Thoracic aorta (tissue), 2 donors: ENCODE measurements at places on chromosomes 13 and 19.

- H3K27me3 ChIP-seq: no peaks in the 10 kb centered on the region
- no peak for DNase-seq
- H3K4me3 ChIP-seq: no peak overlapping the region
- H3K36me3 ChIP-seq: no peaks in the 10 kb centered on the region
Observed at GRCh38 chr13:105788530-105788929, 746.9 kb downstream of the EFNB2 start.

DNA sequence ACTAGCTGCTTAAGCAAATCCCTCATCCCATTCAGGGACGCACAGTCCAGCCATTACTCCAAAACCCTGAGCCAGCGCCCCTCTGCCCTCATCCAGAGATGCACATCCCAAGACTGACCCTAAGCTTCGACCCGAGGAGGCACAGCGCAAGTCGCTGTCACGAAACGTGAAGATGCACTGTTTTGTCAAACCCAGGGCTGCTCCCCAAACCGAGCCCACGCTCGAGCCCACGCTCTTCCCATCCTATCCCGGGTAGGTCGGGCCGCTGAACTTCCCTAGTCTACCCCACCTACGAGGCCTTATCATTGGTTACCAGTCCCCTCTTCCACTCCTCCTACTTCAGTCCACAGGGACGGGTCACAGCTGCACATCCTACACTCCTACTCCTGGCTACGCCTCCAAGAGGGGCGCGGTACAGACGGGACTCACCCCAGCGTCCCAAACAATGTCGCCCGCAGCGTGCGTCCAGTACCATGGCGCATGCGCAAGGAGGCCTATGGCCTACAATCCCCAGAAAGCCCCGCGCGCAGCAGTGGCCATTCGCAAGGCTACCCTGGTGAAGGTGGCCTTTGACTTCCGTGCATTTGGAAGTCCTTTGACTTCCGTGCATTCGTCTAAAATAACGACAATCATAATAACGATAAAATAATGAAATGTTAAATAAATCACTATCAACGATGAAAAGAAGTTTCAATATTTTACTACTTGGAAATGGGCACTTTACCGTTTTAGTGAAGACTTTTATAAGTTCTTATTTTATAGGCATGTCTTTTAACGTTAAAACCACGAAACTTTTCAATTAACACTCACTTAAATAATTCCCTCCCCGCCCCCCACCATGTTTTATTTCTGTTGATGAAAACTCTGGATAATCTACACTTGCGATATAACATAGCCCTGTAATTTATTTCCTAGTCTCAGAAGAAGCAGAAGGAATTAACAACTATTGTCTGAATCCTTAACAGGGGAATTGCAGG, at the start of gene ZNF285:
ZNF285 (minus strand) TSS at position 470 of the 977 bp plus-strand sequence. CDS start 4,395 bp downstream, outside the sequence.
- no peak within 1 kb of the TSS for H3K27ac ChIP-seq
- peak; percentile 52 for DNase-seq
- H3K4me3 ChIP-seq: peak within 1 kb of the TSS; percentile 75
- no peaks in the 10 kb centered on the region for H3K36me3 ChIP-seq
- no peaks in the 10 kb centered on the region for H3K27me3 ChIP-seq

DNA sequence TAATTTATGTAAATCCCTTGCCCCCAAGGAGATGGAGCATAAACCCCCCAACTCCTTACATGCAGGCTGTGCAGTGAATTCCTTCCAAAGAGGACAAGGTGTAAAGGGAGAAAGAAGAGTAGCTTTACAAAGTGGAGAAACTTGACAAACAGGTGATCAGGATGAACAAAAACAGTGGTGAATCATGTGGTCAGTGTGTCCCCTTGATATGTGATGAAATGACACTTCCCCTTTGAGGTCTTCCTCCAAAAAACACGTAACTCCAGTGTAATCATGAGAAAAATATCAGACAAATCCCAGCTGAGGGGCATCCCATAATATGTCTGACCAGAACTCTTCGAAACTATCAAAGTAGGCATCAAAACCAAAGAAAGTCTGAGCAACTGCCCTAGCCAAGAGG, 29.5 kb upstream of the AKT2 start:
- H3K4me3 ChIP-seq: no peak overlapping the region
- H3K27me3 ChIP-seq: no peaks in the 10 kb centered on the region
- DNase-seq: no peak
- H3K36me3 ChIP-seq: no peaks in the 10 kb centered on the region

GRCh38 chr13:22103046-22104027, 432.5 kb downstream of the FGF9 start:
- no peak for DNase-seq
- H3K4me3 ChIP-seq: no peak overlapping the region
- H3K4me1 ChIP-seq: peaks cover 17% of the 10 kb centered on the region
- H3K36me3 ChIP-seq: no peaks in the 10 kb centered on the region

DNA sequence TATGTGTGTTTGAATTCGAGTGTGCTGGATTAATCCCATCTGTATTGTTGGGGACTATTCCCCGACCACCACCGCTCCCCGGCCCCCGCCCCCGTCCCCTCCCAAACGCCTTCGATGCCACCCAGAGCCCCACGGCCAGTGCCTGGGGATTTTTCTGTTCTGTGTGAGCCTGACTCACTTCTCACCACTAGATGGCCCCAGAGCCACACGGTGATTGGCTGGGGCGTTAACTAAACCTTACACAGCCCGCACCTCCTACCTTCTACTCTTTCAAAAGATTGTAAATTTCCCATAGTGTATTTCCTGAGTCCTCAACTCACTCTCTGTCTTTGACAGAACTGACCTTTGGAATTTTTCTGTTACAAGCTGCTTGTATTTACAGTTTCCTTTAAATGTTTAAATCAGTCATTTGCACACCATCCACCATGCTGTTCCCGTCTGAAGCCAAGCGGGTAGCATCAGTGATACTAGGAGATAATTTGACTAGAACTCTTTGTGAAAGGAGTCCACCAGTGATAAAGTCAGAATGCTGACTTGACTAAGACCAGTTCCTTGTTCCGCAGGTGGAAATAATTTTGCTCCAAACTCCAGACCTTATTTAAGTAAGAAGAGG, 61.4 kb downstream of the RFX2 start:
- no peak for DNase-seq
- H3K27ac ChIP-seq: no peak overlapping the region
- H3K4me3 ChIP-seq: peak overlapping the region; percentile 4
- no peaks in the 10 kb centered on the region for H3K4me1 ChIP-seq

DNA sequence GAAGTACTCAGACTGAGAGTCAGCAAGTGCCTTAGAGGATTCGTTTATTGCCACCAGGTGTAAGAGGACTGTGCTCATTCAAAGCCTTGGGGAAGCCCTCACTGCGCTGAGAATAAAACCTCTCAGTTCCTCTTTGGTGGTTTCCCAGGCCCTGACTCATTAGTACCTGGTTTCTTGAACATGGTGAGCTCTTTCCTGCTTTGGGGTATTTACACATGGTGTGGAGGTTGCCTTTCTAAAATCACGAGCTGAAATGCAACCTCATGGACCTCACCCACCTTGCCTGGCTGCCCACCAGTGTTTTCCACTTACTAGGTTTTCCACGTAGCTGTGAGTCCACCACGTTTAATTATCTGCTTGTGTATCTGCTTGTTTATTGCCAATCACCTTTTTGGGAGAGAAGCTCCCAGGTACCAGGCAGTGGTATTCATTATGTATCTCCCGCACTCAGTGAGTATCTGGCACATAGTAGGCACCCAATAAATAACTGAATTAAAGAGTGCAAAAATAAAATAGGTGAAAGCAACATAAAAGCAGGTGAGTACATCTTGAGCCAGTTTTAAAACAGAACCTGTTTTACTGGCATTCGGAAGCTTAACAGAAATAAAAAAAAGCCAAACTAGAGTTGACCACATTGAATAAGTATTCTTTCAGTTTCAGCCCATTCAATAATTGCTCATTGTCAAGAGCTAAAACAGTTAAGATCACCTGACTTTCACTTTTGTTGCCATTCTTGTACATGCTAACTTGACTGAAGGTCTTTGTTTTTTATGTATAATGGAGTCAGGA, 533.0 kb downstream of the MYO16 start:
- no peak overlapping the region for H3K27ac ChIP-seq
- DNase-seq: no peak
- H3K4me1 ChIP-seq: no peaks in the 10 kb centered on the region
- H3K36me3 ChIP-seq: no peaks in the 10 kb centered on the region
- no peak overlapping the region for H3K4me3 ChIP-seq

GRCh38 chr13:30404207-30404606, 18.1 kb upstream of the UBE2L5 start:
- peaks cover 11% of the 10 kb centered on the region for H3K4me1 ChIP-seq
- H3K36me3 ChIP-seq: no peaks in the 10 kb centered on the region
- no peaks in the 10 kb centered on the region for H3K27me3 ChIP-seq
- H3K4me3 ChIP-seq: no peak overlapping the region
- H3K27ac ChIP-seq: no peak overlapping the region
- DNase-seq: no peak
